ENCODE measurements at places on chromosomes 7 and 10.

- DNase-seq = no peak
Measured at GRCh38 chr10:11146402-11147171, 128.9 kb downstream of the CELF2 start.

DNA sequence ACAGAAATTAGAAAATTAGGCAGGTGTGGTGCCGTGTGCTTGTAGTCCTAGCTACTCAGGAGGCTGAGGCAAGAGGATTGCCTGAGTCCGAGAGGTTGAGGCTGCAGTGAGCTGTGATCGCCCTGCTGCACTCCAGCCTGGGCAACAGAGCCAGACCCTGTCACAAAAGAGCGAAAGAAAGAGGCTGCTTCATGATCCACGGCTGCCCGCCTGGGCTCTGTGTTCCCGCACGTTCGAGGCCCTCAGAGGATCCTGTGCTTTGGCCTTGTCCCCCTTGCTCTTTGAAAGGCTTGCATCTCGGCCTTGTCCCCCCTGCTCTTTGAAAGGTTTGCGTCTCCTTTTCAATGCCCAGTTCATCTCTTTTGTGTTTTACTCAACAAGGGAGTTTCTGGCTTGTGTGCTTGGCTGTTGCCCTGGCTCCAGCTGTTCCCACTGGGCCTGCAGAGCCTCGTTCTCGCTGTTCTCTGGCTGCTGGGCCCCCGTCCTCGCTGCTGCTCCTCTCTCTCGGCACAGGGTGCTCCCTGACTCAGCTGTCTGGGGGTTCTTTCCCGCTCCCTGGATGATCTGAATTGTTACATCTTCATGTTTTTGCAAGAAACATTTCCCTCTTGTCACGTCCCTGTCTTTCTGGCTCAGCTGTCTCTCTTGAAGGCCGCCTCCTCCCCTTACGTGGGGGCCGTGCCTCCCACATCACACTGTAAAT lies 45.1 kb upstream of the INPP5A start:
- no peak for DNase-seq

- DNase-seq = no peak
Measured at GRCh38 chr7:122248472-122248871, 56.1 kb downstream of the FEZF1 start.

GRCh38 chr7:69656077-69656476 lies 57.8 kb downstream of the AUTS2 start:
- no peak for DNase-seq

DNA sequence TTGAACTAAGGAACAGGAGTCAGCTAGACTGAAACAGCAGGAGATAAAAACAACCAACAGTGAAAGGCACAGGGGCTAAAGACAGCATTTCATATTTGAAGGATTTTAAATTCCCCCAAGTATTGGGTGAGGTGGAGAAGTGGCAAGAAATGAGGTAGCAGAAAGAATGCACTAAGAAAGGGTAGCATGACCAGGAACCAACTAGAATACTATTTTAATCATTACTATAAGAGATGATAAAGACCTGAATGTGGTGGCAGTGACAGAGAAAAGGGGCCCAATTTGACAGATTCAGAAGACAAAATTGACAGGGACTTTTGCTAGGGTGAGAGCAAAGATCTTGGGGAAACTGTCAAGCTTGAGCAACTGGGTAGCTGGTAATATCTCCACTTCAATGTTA lies 94.9 kb downstream of the ARHGAP12 start:
- no peak for DNase-seq

DNA sequence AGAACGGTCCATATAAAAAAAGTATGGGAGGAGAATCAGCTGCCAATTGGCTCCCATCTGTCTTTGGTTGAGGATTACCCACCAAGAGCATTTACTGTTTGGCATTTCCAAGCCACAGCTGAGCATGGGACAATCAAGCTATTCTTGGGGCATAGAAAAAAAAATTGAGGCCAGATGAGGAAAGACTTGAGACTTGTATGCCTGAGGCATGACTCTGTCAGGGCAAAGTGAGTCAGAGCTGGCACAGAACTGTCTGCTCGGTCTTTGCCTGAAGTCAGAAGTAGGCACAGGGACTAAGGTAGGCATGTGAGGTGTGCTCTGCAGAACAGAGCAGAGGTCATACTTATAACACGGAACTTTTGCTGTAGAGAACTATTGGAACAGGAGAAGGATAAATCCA lies 126.5 kb upstream of the CHRM2 start:
- no peak for DNase-seq

DNA sequence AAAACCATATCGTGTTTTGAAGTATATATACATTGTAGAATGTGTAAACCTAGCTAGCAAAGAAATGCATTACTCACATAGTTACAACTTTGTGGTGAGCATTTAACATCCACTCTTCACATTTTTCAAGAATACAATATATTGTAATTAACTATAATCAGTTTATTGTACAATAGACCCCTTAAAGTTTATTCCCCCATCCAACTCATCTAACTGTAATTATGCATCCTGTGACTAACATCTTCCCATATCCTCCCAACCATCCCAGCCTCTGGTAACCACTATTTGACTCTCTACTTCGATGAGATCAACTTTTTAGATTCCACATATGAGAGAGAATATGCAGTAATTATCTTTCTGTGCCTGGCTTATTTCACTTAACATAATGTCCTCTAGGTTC lies 526.4 kb downstream of the KIF20B start:
- DNase-seq = no peak

- no peak for DNase-seq
Measured at GRCh38 chr7:129375141-129375938, 58.9 kb upstream of the STRIP2 start.

GRCh38 chr7:28891192-28891875 lies 66.8 kb downstream of the TRIL start:
- DNase-seq = no peak

DNA sequence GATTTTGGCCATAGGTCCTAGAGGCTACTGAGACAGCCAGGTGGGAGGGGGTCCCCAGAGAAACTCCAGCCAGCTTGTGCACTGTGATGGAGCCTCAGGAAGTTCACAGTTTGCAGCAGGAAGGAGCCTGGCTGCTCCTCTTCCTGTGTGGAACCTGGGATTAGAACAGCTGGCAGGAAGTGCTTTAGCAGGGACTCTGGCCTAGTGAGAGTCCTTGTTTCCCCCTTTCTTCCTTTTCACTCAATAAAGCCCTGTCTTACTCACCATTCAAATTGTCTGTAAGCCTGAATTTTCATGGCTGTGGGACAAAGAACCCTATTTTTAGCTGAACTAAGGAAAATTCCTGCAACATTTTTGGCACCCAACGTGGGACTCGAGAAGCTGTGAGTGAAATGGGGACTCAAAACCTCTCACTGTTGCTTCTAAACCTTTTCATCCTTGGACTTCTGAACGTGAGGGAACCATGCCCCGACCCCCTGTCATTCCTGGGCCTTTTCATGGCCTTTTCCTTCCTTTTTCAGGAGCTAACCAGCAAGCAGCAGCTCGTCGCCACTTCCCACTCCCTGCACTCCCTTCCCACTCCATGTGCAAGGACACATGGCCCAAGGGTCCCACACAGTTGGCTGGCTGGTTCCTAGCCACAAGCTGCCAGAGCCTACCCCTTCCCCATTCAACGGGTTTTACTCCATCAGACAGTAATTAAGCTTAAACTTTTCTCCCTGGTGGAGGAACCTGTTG lies 32.8 kb upstream of the SORCS3 start:
- no peak for DNase-seq

GRCh38 chr10:130438861-130439260 lies 302.7 kb downstream of the GLRX3 start:
- no peak for DNase-seq

DNA sequence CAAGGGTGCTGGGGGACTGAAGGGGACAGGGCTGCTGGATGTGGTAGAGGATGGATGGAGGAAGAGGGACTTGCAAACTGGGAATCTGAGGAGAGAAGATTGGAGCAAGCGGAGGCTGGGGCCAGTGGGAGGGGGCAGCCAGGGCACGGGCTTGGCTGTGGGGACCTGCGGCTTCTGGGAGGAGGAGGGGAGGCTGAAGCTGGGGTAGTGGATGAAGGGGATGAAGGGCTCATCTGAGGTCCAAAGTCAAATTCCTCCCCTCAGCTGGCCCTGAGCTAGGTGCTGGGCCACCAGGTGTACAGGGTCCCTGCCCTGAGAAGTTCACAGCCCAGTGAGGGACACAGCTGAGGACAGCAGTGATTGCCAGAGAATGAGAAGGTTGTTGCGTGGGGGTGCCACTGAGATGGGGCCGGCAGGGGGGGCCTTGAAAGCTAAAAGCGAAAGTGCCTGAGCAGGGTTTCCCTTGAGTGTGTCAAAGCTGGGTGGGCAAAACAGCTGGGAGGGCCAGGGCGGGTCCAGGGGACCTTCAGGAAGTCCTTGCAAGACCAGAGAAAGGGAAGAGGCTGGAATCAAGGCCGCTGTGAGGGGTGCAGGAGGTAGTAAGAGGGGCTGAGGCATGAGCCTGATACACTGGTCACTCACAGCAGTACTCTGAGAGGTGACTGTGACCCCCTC lies 75.2 kb downstream of the MYL10 start:
- DNase-seq = no peak

DNA sequence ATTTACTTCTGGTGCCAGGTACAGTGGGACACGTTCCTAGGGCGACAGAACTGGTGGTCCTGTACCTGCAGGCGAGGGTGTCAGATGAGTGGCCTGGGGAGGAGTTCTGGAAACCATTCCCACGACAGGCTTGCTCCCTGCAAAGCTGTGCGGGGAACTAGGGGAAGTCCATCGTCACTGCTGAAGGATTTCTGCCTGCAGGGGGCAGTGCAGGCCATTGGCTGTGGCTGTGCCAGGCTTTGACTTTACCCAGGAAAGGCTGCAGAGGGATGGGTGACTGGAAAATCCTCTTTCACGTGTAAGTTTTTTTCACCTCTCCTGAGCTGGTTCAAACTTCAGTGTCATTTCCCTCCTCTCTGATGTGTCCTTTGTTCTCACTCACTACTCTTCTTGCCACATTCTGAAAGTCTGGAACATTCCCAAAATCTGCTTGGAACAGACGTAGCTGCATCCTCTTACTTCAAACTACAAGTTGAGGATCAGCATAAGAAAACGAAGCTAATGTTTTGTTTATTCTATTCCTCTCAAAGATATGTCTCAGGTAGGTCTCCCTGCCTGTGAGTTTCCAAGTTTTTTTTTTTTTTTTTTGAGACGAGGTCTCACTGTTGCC lies 126.5 kb downstream of the SH2D4B start:
- peak; percentile 73 for DNase-seq

DNA sequence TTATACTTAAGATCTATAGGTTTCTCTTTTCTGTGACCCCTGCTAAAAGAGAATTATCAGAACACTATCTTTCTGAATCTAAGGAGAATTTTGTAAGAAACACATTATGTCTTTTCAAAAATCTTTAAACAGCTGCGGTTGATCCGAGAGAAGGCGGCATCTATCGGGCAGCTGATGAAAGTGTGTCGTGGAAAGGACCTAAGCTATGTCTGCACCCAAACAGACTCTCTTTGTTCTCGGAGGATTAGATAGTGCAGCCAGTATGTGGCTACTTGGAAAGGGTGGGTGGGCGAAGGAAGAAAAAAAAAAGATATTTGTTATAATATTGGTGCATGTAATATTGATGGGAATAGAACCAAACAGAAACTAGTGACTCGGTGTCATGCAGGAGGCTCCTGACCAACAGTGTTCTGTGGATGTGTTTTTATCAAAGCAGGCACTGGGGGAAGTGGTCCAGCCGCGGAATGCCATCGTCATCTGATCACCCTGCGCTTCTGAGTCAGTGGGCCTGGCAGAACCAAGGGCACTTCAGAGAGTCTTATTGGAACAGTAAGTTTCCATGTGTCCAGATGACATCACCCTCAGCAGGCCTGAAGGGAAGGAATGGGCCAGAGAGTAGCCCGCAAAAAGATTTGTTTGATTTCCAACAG lies 509.7 kb upstream of the AKR1E2 start:
- no peak for DNase-seq

DNA sequence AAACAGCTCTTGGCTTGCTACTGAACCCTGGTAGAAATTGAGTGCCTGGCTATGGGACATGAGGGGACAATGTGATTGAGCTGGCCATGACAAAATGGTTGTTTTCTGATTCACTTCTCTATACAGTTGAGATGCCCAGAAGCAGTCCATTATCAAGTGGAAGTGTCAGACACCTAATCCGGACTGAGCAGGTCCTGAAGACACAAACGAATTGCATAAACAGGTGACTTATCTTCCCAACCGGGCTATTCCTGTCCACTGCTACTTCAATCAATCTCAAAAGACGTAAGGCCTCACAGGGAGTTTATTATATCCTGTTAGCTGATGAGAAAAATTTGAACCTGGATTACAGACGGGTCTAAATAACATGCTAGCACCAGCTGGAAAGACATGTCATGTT lies 105.5 kb upstream of the WAC start:
- no peak for DNase-seq

DNA sequence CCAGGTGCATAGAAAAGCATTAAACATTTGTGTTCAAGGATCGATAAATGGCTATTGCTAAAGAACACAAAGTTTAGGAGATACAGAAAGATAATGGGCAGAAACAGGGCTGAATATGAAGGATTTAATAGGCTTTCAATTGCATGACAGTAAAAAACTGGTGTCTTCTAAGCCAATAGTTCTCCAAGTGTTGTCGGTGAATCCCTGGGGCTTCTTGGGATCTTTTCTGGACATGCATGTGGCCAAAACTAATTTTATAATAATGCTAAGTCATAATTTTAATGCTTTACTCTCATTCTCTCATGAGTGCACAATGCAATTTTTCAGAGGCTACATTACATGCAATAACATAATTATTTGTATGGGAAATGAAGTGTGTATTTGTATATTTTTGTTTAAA lies 521.1 kb upstream of the ANKRD30A start:
- DNase-seq = no peak

- no peak for DNase-seq
Measured at GRCh38 chr10:70690589-70690988, 18.3 kb downstream of the ADAMTS14 start.

Measured in HEK293T (cell line).